ENCODE measurements at places on chromosomes 12 and 14.

DNA sequence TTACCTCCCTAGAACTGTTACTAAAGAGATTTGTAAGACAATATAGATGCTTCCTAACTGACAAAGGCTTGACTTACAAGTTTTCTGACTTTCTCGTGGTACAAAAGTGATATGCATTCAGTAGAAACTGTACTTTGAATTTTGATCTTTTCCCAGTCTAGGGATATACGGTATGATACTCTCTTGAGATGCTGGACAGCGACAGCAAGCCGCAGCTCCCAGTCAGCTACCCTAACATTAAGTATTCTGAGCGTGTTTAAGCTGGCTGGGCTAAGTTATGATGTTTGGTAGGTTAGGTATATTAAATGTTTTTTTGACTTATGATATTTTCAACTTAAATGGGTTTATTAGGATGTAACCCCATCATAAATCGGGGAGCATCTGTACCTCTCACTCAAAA lies 55.2 kb upstream of the CDKL1 start:
- no peak for DNase-seq

DNA sequence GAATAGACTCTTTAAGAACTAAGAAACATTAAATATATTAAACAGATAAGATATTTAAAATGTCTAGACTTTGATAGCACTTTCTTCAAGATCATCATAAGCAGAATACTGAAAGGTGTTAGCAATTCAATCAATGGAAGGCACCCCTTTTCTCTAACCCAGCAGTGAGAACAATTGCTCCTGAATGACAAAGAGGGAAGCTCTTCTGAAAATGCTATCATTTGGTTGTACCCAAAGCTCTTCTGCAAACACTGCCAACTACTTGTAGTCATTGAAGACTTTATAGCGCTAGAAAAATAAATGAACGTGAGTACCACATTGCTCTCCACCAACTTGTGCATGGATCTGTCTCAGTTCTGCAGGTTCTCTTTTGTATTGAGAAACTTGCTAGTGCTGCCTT lies 62.2 kb upstream of the LMO3 start:
- DNase-seq = no peak

- no peak for DNase-seq
Observed at GRCh38 chr12:1795221-1795784, 25.1 kb upstream of the LRTM2 start.

DNA sequence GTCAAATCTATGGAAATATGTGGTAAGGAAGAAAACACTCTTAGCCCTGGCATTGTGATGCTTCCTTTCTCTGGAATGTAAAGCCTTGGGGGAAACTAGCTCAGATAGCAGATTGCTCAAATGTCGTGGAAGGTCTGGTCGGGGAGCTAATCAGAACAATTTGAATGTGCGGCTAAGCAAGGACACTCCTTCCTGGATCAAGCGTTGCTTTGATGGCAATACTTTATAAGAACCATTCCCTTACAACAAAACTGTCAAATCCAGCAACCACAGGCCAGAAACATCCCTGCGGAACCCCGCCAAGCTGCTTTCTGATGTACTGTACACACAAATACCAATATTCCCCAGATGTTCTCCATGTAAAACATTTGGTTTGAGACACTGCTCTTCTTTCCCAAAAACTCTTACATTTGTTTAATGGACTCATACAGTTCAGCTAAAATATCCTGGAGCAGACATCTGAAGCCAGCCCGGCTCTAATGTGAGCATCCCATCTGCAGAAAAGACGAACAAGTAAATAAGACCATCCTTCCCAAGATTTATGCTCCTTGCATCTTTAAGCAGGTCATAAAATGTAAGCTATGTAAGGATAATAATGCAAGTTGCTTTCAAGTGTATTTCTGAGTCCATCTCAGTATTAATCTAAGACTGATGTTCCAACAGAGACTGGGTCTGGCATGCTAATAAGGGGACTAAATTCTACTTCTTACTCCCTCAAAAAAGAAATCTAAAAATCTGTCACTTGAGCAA lies 20.2 kb downstream of the NUAK1 start:
- no peak for DNase-seq

DNA sequence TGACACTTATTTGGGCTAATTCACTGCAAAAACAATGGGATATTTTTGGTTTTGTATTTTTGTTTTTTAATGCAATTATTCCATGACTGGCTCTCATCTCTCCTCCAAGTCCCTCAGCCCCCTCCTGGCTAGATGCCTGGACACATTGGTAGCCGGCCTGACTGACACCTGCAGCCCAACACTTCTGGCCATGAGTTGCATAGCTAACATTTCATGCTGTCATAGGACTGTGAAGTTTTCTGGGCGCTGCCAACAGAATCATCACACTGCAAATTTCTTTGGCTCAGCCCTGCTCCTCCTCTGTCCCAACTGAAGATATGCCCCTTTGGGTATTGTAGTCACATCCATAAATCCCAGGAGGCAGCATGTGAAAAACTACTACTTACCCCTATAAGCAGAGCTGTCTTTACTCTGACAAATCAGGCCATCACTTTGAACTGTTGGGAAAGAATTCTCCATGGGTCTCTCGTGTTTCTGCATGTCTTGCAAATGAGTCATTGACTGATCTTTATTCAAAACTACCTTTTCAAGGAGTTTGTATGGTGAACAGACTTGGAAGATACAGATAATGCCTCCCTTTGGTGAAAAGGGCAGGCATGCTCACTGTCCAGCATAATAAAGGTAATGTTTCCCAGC lies 126.7 kb upstream of the LGR5 start:
- DNase-seq = no peak

- DNase-seq = no peak
Observed at GRCh38 chr12:28421374-28421773, 231.1 kb downstream of the CCDC91 start.

DNA sequence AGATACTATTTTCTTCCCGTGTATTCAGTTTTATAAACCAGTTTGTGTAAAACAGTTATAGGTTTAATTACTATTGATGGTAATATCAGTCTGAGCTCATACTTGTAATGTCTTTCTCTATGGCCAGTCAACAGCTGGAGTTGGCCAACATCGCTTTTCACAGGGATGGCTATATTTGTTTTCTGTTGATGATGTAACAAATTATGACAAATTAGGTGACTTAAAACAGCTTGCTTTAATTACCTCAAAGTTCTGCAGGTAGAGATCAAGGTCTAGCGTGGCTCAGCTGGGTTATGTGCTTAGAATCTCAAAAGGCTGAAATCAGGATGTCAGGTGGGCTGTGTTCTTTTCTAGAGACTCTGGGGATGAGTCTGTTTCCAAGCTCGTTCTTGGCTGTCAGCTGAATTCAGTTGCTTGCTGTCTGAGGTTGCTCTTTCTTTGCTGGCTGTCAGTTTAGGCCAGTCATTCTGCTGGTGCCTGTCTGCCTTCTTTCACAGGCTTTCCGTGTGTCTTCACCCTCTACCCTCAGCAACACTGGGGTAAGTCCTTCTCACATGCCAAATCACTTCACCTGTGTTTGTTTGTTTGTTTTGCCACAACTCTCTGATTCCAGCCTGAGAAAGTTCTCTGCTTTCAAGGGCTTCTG lies 370.2 kb upstream of the E2F7 start:
- DNase-seq = no peak

DNA sequence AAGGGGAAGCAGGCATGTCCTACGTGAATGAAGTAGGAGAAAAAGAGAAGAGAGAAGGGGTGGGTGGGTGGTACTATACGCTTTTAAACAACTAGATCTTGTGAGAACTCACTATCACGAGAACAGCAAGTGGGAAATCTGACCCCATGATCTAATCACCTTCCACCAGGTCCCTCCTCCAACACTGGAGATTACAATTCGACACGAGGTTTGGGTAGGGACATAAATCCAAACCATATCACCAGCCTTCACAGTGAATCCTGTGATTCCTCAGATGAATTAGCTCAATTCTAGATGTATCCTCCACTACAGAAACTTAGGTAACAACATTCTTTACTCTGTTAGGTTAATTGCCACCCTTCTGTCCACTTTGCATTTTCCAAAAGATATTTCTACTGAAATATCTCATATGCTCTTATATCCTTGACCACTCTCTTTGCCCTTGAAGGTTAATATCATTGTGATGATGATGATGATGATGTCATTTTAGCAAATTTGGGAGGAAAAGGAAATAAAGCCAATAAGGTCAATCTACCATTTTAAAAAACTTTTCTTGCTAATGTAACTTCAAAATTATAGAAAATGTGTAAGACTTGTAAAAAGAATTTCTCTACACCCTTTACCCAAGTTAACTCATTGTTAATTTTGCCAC lies 23.2 kb upstream of the CCNT1 start:
- no peak for DNase-seq
